Activated CD4-positive, alpha-beta T cell treated with anti-CD3 and anti-CD28 coated beads, Interleukin-2, amount 50 U/mL, for 48 hours (primary cell): ENCODE measurements at places on chromosomes 4 and X.
A peak's percentile ranks its signal among the peaks of the same experiment; 100 is the strongest.

DNA sequence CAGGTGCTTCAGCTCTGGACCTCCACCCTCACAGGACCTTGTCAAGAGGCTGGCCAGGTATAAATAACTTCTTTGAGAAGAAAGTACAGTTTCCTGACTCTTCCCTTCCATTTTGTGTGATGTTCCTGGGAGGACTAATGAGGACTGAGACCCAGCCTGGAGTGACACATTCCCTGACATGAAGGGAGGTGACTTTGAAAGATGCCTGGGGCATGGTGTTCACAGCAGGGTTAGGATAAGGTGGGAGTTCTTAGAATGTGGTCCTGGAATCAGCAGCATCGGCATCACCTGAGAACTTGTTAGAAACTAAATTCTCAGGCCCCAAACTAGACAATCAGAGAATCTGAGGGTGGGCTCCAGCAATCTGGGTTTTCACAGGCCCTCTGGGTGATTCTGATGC is 224.9 kb upstream of the BOD1L1 start:
- no peak for DNase-seq

DNA sequence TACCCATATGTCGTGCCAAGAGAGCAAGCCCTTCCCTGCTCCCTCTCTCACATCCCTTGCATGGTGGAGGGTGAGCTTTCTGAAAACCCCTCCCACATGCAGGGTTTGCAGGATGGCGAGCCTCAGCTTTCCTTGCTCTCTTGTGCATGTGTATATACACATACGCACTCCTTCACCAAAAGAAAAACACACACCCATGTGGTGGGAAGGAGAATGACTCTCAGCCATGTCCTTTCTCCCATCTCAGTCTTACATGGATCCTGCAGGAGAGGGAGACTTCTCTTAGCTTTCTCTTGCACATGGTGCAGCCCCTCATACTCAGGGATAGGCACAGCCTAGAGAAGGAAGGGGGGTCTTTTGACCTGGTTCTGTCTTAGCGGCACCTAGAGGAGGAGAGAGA is 81.1 kb downstream of the CLCN5 start:
- DNase-seq: no peak

DNA sequence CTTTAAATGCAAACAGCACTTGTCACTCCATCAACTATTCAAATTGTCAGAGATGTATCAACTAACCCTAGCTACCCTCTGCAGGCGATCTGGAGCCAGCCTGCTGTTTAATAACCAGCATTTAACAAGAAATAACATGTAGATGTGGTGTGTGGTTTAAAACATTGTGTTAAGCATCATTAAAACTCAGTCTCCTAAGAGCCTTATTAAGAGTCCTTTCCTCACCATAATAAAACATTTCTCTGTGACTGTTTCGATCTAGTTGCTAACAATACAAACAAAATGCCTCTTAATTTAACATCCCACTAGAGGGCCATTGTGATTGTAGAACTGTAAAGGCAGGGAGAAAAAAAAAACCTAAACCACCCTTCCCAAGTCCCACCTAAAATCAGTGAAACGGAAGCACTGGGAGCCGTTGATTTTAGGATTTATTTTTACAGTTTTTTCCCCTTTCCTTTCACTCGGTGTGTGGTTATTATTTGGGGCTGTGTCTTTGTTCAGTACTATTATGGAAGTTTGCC is 708.6 kb downstream of the C4orf33 start:
- DNase-seq: no peak

GRCh38 chr4:122899682-122900081 is 22.7 kb downstream of the NUDT6 start:
- no peak for DNase-seq

DNA sequence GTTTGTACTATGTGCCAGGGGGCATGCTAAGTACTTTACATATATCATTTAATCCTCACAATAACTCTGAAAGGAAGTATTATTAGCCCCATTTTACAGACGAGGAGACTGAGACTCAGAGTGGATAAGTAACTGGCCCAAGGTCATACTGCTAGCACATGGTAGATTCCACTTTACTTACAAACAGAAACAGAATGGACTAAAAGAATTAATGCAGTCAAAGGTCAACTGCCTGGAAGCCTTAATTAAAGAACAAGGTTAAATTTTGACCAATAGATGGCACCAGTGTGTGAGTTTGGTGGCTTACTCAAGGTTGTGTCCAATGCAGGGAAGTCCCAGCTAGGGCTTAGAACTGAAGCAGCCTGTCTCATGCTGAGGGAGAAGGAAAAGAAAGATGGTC is 4.7 kb downstream of the RIPPLY1 start:
- DNase-seq: no peak

GRCh38 chr4:133623847-133624246 is 474.8 kb downstream of the PCDH10 start:
- no peak for DNase-seq

GRCh38 chr4:3869174-3869572 is 103.0 kb downstream of the ADRA2C start:
- no peak for DNase-seq

DNA sequence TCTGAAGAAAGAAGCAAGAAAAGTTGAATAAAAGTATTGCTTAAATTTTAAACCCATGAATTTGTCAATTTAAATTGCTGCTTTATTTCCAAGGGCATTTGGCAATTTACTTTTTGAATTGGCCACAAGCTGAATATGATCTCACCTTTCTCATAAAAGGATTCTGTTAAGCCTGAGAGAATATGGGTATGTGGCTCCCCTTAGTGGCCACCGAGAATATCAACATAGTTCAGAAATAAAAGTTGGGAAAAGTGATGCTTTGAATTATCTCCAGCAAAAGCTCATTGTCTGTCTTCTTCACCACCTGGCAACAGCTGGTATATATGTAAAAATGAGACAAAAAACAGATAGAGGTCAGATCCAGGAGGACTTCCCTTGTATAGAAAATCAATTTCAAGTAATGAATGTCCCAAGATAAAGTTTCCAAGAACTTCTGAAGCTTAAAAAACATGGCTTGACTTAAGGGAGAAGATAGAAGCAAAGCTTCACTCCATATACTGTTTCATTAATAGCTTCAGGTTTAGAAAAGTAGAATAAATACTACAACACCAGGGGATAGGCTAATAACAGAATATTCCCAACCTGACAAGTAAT is 290.7 kb upstream of the FAM241A start:
- DNase-seq: no peak

GRCh38 chrX:130933358-130933757 is 30.3 kb upstream of the ENOX2 start:
- no peak for DNase-seq

DNA sequence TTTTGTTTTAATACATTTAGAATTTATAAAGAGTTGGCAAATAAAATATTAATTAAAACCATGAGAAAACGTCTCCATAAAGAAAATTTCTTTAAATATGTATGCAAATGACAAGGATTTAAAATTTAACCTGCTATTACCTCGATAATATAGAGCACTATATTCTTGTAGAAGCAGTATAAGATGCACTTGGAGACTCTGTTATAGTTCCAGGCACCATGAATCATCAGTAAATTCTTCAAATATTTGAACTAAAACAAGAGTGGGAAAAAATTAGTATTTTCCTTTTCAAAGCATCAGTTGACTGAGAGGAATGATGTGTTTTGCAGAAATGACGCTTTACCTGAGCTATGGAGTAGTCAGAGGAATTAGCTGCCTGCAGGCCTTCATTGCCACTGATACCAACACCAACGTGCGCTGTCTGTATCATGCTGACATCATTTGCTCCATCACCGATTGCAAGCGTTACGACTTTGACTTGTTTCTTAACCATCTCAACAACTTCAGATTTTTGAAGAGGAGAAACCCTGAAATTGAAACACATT is 67.3 kb downstream of the SHISA3 start:
- DNase-seq: no peak

DNA sequence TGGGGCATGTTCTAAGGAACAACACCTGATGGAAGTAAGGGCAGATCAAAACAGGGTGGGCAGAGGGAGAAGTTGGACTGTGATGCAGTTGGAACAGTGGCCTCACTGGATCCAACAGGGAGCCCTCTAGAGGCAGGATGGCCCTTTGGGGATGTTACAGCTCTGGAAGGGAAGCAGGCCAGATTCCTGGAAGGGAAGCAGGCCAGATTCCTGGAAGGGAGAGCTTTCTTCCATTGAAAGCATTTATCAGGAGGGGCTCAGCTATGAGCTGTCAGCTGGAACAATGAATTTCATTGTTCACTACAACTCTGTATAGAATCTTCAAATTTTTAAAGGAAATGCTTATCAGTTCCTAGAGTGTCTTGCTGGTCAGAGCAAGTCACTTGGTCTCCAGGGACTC is 17.7 kb downstream of the IL15 start:
- DNase-seq: no peak

GRCh38 chr4:8245884-8246833 is 23.4 kb upstream of the HTRA3 start:
- no peak for DNase-seq

DNA sequence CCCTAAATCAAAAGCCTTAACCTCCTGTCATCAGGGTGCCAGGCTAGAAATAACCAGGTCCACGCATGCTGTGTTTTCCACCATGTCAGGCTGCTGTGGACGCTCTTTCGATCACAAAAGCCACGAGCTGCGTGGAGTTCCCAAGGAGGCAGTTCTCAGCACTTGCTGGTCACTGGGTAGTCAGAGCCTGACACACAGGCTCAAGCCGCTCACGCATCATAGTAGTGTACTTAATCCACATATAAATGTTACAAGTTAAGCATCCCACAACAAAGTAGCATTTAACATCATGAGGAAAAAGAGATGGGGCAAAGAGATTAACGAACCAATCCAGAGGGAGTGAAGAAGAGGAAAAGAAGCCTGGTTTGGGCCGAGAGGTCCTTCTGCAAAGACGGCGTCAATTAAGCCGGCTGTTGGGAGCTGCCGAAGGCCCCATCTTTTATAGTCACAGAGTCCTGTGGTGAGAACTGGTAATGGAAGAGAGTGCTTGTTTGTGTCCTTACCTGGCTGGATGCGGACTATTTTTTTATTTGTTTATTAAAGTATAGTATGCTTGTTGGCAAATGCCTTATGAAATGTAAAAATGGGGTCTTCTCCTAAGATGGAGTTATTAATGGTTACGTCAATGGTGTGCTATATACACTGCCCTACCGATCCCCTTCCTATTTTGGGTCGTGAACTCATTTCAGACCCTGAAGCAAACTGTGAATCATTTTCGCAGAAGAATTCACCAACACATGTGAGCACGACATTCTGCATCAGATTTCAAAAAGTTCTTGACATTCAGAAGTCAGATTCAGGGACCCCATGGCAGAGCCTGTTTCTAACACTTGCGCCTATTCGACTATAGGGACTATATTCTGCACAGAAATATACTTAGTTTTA is 675 bp downstream of the PRIMPOL start:
- peak; percentile 37 for DNase-seq

- no peak for DNase-seq
Measured at GRCh38 chr4:4457803-4458553, 71.1 kb downstream of the NSG1 start.

GRCh38 chr4:79338148-79338547 is 12.3 kb upstream of the NAA11 start:
- no peak for DNase-seq

DNA sequence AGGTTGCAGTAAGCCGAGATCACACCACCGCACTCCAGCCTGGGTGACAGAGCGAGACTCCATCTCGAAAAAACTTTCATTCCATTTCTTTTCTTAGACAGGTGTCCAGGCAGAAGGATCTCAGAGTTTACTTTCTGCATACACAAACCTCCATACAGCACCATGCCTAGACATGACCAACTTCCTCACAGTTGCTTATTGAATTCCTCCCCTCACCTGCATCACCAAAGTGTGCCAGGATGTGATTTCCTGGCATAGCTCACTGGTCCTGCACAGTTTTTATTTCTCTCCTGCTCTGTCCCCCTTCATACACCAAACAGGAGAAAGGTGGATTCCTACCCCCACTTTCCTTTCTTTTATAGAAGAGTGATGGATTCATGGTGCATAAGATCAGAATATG is 34.7 kb upstream of the PPARGC1A start:
- no peak for DNase-seq

DNA sequence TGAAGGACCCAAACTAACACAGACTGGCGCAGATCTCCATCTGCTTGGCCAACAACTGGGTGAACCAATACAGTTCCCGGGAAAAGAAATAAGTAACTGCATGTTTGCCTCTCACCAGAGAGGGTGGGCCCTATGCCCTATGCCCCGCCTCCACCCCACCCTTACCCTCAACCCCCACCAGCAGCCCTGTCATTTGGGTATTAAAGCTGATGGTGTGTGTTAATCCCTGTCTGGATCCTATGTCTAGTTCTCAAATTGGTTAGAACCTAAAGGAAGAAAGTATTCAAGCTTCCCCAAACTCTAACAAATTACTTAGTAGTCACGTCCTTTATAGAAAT is 19.0 kb downstream of the SMPX start:
- DNase-seq: no peak

DNA sequence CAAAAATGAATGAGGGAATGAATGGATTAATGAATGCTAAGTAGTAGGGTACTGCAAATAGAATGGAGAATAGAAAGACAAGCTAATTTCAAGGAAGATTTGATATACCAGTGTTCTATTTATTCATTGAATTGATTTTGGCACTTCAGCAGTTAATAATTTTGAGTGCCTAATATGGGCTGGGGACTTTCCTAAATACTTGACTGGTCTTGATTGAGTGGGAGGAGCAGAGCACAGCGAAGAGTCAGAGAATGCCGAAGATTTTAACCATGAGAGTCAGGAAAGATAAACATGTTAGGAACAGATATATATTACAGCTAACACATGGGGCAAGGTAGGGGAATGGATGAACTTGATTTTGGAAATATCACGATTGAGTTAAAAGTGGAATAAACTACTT is 10.6 kb downstream of the IL15 start:
- DNase-seq: no peak

GRCh38 chr4:76758996-76759395 is 138.9 kb downstream of the SOWAHB start:
- no peak for DNase-seq

DNA sequence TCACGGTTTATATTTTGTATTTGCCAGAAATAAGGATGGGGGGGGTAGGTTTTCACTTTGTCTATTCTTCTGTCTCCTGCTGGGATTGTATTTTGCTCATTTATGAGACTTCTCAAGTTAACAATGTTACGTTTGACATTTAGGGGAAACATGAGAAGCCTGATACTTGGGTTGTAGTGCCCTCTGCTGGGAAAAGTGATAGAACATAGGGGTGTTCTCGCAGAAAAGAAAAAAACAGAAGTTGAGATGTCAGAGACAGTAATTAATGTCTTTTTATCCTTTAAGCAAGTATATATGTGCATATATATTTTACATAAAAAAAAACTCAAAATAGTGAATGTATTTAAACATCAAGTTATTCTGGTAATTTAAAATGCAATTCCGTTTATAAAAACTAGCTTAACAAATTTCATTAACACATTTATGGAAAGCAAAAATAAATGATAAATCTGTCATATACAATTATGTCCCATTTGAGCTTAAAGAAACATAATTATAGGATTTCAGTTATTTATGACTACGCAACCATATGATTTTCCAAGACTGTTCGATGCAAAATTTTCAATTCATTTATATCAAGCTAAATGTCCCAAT is 46.0 kb upstream of the TMPRSS11F start:
- DNase-seq: peak; percentile 42

DNA sequence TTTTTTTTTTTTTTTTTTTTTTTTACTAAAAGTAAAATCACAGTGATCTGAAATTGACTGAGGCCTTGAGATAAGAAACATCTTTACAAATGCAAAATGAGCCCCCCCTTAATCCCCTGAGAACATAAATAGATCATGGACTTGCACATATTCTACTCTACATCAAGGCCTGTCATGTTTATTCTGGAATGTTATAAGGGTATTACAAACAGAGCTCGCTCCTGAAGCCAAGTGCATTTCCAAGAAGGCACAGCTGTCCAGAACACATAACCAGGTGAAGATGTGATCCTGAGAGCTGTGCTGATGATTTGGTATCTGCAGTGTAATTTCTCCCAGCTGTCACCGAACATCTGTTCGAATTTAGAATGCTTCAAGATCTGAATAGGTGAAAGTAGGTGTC is 384.5 kb downstream of the GPAT3 start:
- DNase-seq: no peak
